ENCODE measurements at places on chromosomes 7 and 10.

GRCh38 chr10:100046021-100046486, 35.6 kb downstream of the CPN1 start:
- peak; percentile 63 for DNase-seq

DNA sequence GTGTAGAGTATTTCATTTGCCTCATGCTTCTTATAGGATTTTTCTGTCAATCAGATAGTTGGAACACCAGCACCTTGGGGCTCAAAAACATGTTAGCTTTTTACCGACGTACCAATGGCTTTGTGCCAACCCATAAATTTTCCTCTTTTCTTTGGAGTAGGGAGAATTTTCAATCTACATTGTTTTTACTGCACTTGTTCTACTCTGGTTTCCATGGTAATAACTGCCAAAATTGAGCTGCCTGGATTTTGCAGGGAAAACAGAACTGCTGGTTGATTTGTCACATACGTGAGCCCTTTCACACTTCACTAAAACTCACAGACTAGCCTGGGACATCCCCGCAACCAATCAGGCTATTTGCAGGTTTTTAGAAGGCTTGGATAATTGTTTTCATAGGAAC, 189.7 kb downstream of the ARHGAP21 start:
- no peak for DNase-seq

DNA sequence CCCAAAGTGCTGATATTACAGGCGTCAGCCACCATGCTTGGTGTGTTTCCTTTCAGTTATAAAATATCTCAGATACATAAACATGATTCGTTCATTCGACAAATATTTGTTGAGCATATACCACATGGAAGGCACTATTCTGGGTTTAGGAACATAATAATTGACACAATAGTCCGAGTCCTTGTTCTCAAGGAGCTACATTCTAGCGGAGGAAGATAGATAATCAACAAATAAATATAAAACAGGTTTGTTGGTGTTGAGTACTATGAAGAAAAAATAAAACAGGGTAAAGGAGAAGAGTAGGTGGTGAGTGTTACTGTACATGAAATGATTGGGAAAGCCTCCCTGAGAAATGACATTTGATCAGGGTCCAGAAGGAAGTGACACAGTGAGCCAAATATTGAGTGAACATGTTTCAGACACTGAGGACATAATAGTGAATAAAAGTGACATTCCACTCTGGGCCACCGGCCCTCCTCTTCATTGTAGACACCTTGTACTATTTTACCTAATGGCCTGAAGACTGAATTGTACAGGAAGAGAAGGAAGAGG, 6.9 kb upstream of the HILPDA start:
- no peak for DNase-seq

DNA sequence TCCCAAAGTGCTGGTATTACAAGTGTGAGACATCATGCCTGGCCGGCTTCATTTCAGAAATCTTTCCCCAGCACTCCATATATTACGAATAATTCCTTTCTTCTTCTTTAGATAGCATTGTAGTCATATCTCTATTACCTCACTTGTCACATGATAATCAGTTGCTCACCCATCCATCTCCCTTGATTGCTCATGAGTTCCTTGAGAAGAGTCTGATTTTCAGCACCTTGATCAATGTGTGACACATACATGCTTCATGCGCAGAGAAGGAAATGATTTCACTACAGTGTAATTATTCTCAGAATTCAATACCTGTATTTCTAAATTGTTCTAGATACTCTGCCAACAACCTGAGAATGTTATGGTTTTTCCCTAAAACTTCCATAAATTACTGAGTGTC, 26.7 kb upstream of the GGCT start:
- no peak for DNase-seq

Measured in HuH-7 (cell line).